ENCODE measurements at places on chromosomes 6 and 20. TPM values are rescaled to one million over a fixed set of nuclear protein-coding genes. Genes with fewer than 3 reads are reported as not detected.

WASF1 gene
- total RNA-seq: 34.9 TPM

NHLRC1 gene
- total RNA-seq: 1.5 TPM

NKAPL gene
- 7.5 TPM for total RNA-seq

LY6G6C gene
- total RNA-seq: not detected

LPA gene
- not detected for total RNA-seq

ZNF391 gene
- total RNA-seq: 4.6 TPM

NKAIN2 gene
- 4.4 TPM for total RNA-seq

ANKRD66 gene
- total RNA-seq: not detected

VWA7 gene
- not detected for total RNA-seq

CCN2 gene
- 43.5 TPM for total RNA-seq

GGTLC1 gene
- not detected for total RNA-seq

MYMX gene
- total RNA-seq: not detected

DOK5 gene
- 5.0 TPM for total RNA-seq

XKR7 gene
- total RNA-seq: not detected

TCF15 gene
- not detected for total RNA-seq

LSM14B gene
- total RNA-seq: 23.6 TPM

SIRPB1 gene
- total RNA-seq: 0.36 TPM

PI16 gene
- 2.9 TPM for total RNA-seq

SYCP2L gene
- total RNA-seq: 22.1 TPM

OR2H1 gene
- total RNA-seq: not detected

IL17A gene
- not detected for total RNA-seq

RUNX2 gene
- 4.5 TPM for total RNA-seq

SLC22A7 gene
- total RNA-seq: not detected

TOMM34 gene
- 7.8 TPM for total RNA-seq

PCK1 gene
- total RNA-seq: 7.5 TPM

PI3 gene
- not detected for total RNA-seq

RNF182 gene
- 0.16 TPM for total RNA-seq

HLA-DRB1 gene
- 44.6 TPM for total RNA-seq

ZBTB46 gene
- total RNA-seq: 3.6 TPM

OR2B6 gene
- total RNA-seq: not detected

PPP1R3G gene
- total RNA-seq: 3.0 TPM

TTLL9 gene
- not detected for total RNA-seq

PGC gene
- total RNA-seq: not detected

CCHCR1 gene
- total RNA-seq: 20.2 TPM
